Breast epithelium (tissue), 4 donors: ENCODE measurements at places on chromosomes 4 and X. TPM values are rescaled to one million over a fixed set of nuclear protein-coding genes. Genes with fewer than 3 reads are reported as not detected.

Gene MAGEE2
- not detected for total RNA-seq

Gene SOWAHD
- 0.33 TPM for total RNA-seq

Gene COPS4
- total RNA-seq, result 67.9 TPM

Gene CXCL5
- total RNA-seq, result not detected

Gene RHOXF1
- total RNA-seq, result 1.9 TPM

Gene TLR2
- total RNA-seq, result 52.4 TPM

Gene PABPC1L2A
- not detected for total RNA-seq

Gene GAGE12D
- total RNA-seq, result not detected

Gene TMPRSS11D
- not detected for total RNA-seq

Gene RS1
- total RNA-seq, result not detected

Gene CXorf38
- total RNA-seq, result 16.7 TPM

Gene SHROOM3
- 0.32 TPM for total RNA-seq

Gene ARAP2
- 23.2 TPM for total RNA-seq

Gene SPACA5B
- not detected for total RNA-seq

Gene NAP1L5
- total RNA-seq, result 5.9 TPM

Gene PWWP3B
- total RNA-seq, result 2.6 TPM

Gene CT45A1
- total RNA-seq, result not detected

Gene GAGE12E
- not detected for total RNA-seq

Gene CABS1
- total RNA-seq, result not detected

Gene FHIP1A
- 0.32 TPM for total RNA-seq

Gene ITM2A
- 149 TPM for total RNA-seq

Gene SPATA18
- total RNA-seq, result 8.8 TPM

Gene UTP14A
- total RNA-seq, result 20.8 TPM

Gene TMEM271
- total RNA-seq, result not detected

Gene PSAPL1
- not detected for total RNA-seq

Gene BMX
- 3.9 TPM for total RNA-seq

Gene RAP1GDS1
- total RNA-seq, result 55.8 TPM

Gene STPG2
- 1.6 TPM for total RNA-seq

Gene SSX3
- not detected for total RNA-seq

Gene F8A2
- total RNA-seq, result not detected

Gene LNX1
- 22.6 TPM for total RNA-seq

Gene CYSLTR1
- total RNA-seq, result 4.5 TPM

Gene DUSP21
- not detected for total RNA-seq

Gene EGFL6
- total RNA-seq, result 11.8 TPM

Gene NPY5R
- 4.6 TPM for total RNA-seq

Gene TMEM131L
- total RNA-seq, result 22.0 TPM

Gene TBC1D8B
- 12.9 TPM for total RNA-seq

Gene CCKAR
- not detected for total RNA-seq

Gene FATE1
- total RNA-seq, result not detected

Gene ETDC
- total RNA-seq, result not detected

Gene UGT2B11
- 4.0 TPM for total RNA-seq

Gene STEEP1
- 27.2 TPM for total RNA-seq
